Esophagus squamous epithelium (tissue), 5 donors: ENCODE measurements at places on chromosomes 2 and 18. TPM values are rescaled to one million over a fixed set of nuclear protein-coding genes. Genes with fewer than 3 reads are reported as not detected.

The GORASP2 gene
- total RNA-seq, result 66.1 TPM

The FAHD2B gene
- total RNA-seq, result 8.7 TPM

The ORC4 gene
- 33.1 TPM for total RNA-seq

- peak overlapping the region; percentile 9 for H3K27ac ChIP-seq
- H3K36me3 ChIP-seq, result no peaks in the 10 kb centered on the region
- peaks cover 14% of the 10 kb centered on the region for H3K4me1 ChIP-seq
- no peak for DNase-seq
- no peaks in the 10 kb centered on the region for H3K27me3 ChIP-seq
Measured at GRCh38 chr2:127090281-127091120, 16.5 kb downstream of the BIN1 start.

DNA sequence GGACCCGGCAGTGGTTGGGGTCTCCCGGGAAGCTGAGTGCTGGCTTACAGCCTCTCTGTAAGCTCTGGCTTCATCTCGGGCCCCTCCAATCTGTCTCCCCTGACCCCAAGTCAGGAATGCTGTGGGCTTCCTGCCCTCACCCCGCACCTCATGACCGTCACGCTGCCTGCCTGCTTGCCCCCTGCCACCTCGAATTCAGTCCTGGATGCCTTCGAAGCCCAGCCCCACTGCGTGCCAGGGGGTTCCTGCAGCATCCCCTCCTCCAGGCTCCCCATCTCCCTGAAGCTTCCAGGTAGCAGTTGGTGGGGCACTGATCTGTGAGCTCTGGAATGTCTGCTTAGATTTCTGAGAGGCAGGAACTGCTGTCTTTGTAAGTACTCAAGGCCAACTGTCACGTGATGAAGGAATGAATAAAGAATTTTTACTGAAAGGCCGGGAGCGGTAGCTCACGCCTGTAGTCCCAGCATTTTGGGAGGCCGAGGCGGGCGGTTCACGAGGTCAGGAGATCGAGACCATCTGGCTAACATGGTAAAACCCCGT, 6.5 kb downstream of the CLHC1 start:
- H3K27me3 ChIP-seq, result no peaks in the 10 kb centered on the region
- no peak overlapping the region for H3K27ac ChIP-seq
- DNase-seq, result no peak
- H3K36me3 ChIP-seq, result no peaks in the 10 kb centered on the region

GRCh38 chr2:23381084-23381483, 3.9 kb upstream of the KLHL29 start:
- no peaks in the 10 kb centered on the region for H3K36me3 ChIP-seq
- peaks cover 36% of the 10 kb centered on the region for H3K4me1 ChIP-seq
- peak overlapping the region; percentile 42 for H3K4me3 ChIP-seq
- no peak for DNase-seq
- H3K27ac ChIP-seq, result no peak overlapping the region

DNA sequence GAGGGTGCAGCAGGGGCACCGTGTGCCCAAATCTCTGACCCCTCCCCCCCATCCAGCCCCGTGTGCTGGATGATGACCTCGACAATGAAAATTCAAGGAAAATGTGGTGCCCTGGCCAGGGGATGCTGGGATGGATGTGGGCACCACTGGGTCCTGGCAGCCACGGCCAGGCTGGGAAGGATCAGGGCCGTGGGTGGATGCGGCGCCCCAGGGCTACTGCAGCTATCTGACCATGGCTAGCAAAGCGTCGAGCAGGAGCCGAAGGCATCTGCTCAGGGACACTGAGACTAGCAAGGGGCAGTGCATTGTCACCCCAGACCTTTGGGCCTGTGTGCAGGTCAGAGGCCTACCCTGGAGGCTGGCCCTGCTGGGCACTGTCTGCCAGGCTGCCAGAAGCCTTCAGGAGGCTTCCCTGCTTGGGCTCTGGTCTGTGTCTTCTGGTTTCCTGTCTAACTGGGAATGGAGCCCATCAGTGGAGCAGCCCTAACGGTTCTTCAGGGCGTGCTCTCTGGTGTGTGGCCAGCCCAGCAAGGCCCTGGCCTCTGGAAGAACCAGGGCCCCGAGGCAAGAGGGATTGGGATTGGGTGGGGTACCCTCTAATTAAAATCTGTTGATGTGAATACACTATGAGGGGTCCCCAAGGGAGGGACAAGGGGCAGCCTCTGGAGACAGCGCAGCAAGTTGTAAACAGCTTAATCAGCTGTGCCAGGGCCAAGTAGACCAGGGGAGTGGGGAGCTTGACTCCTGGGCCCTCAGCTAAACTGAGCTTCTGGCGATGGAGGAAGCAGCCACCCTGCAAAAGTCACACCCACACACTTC, 98.0 kb downstream of the STPG4 start:
- peak overlapping the region; percentile 76 for H3K27ac ChIP-seq
- no peak for DNase-seq
- peaks cover 24% of the 10 kb centered on the region for H3K4me1 ChIP-seq
- peaks cover 1% of the 10 kb centered on the region for H3K36me3 ChIP-seq
- H3K27me3 ChIP-seq, result no peaks in the 10 kb centered on the region
- no peak overlapping the region for H3K4me3 ChIP-seq
